Calu3 (cell line): ENCODE measurements at places on chromosomes 12 and 14.
A peak's percentile ranks its signal among the peaks of the same experiment; 100 is the strongest.

DNA sequence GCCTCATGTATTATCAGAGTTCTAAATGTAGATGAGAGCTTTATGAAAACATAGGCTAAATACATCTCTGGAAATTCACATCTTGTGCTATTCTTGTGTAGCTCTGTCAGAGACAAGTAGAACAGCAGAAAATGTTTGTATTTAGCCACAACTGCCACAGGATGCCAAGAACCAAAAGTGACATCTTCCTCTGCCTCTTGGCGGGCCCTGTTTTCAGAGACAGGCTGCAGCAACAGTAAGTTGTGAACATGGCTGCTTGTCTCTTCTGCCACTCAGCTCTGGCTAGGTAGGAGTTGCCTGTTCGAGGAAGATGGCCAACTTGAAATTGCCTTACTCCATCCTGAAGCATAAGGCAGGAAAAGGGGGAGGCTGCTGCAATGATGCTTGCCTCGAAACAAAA, 30.4 kb downstream of the SETD3 start:
- DNase-seq: no peak

DNA sequence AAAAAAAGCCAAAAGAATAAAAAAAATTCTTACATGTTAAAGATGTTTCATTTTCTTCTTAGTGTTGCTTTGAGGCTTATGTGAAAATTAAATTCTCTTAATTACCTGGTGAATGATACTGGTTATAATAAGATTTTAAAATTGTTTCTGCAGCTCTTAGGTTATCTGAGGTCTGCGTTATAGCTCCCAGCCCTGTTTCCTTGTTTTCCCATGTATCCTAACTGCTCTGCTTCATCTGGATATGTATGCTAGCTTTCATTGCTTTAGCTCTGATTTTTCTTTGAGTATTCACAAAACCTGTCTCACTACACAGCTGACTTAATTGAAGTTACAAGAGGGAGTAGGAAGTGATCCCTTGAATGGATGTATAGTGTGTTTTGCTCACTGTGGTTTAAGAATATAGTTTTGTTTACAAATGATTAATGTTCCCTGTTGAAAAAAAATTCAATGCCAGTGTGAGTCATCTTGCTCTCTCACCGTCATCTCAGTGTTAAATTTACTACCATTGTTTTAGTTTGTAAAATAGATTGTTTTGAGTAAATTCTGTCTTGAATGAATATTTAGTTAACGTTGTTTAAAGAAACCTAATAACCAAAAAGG, 26.8 kb downstream of the CPSF6 start:
- DNase-seq: no peak

- peak; percentile 12 for DNase-seq
Measured at GRCh38 chr14:80202888-80203562, 8.3 kb downstream of the DIO2 start.

- DNase-seq: no peak
Measured at GRCh38 chr14:66606826-66607225, 98.9 kb downstream of the GPHN start.

DNA sequence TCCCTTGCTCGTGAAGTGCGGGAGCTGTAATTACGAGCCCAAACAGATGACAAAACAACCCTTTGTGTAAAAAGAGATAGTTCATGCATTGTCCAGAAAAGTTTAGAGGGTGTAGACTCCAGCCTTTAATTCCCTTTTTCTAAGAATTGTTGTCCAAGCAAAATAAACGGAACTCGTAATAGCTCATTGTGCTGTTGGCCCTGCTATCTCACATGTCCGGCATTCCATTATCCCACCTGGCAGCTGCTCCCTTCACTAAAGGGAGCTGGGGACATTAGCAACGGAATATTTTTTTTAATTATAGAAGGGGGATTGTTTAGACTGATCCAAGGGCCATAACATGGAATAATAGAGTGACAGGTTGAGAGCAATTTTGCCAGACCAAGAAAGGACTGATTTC, 277.5 kb upstream of the TBX3 start:
- DNase-seq: no peak

- DNase-seq: no peak
Measured at GRCh38 chr14:28757786-28758185, 8.8 kb upstream of the FOXG1 start.

DNA sequence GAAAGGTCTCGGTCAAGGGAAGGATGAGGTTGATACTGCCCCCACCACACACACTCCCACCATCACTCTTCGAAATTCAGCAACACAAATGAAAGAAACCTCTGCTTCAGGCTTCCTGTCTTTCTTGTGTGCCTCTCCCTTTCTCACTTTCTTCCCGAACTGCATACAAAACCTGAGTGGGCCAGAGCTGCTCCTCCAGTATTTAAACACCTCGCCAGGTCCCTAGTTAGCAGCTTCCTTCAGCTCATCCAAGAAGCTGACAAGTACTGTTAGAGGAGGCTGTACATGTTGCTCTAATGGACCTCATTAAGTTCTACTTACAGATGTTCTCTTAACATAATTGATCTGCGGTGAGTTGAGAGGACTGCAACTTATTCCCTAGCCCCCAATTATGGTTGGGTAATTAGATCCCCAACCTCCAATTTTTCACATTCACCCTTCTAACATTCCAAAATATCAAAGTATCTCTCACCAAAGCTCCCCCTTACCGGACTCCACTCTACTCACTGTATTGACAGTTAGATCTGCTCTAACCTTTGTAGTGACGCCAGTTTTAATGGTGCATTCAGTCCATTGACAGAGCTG, 4.1 kb upstream of the LMO3 start:
- DNase-seq: no peak

GRCh38 chr12:76583301-76583700, 23.7 kb upstream of the OSBPL8 start:
- no peak for DNase-seq
